Osteoblast (primary cell): ENCODE measurements at places on chromosomes 4 and X. TPM values are rescaled to one million over a fixed set of nuclear protein-coding genes. Genes with fewer than 3 reads are reported as not detected.

GRCh38 chr4:186685767-186686183 is 37.9 kb downstream of the FAT1 start:
- H3K27me3 ChIP-seq, result no peaks in the 10 kb centered on the region
- no peak for DNase-seq
- peaks cover 11% of the 10 kb centered on the region for H3K36me3 ChIP-seq
- peaks cover 26% of the 10 kb centered on the region for H3K4me1 ChIP-seq
- peak overlapping the region; percentile 69 for H3K27ac ChIP-seq

DNA sequence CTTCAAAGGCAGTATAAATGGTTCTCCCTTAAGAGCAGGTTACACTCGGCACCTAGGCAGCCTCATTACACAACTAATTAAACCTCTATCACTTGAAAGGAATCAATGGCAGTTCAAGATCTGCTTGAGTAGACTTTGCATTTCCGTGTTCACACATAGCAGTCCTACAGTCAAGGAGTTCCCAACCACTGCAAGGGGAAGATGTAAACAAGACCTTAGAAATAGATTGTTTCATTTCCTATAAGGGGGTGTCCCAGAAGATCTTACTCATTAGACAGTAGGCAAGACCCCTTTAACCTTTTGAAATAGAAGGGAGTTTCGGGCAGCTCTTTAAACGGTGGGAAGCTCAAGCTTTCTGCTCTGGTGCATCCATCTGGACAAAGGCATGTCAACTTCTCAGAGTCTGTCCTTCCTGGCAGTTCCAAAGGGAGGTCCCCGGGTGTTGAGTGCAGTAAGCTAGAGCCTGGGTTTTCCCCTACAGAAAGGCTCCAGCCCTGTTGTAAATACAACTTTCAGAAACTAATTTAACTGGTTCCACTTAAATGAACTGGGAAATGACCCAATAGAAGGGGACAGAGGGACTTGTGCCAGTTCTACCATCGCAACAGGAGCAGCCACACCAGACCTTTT is 150.8 kb downstream of the RBMX2 start:
- H3K4me1 ChIP-seq, result no peaks in the 10 kb centered on the region
- no peak overlapping the region for H3K27ac ChIP-seq
- peaks cover 24% of the 10 kb centered on the region for H3K27me3 ChIP-seq
- no peaks in the 10 kb centered on the region for H3K36me3 ChIP-seq
- no peak overlapping the region for H3K4me3 ChIP-seq

GRCh38 chr4:183540410-183541009 is 35.7 kb downstream of the ING2 start:
- H3K27ac ChIP-seq, result no peak overlapping the region
- no peak for DNase-seq
- no peaks in the 10 kb centered on the region for H3K4me1 ChIP-seq

GRCh38 chr4:81207828-81208227 is 7.2 kb downstream of the PRKG2 start:
- H3K4me3 ChIP-seq, result no peak overlapping the region
- no peak for DNase-seq
- peaks cover under 1% of the 10 kb centered on the region for H3K27me3 ChIP-seq
- no peaks in the 10 kb centered on the region for H3K4me1 ChIP-seq

DNA sequence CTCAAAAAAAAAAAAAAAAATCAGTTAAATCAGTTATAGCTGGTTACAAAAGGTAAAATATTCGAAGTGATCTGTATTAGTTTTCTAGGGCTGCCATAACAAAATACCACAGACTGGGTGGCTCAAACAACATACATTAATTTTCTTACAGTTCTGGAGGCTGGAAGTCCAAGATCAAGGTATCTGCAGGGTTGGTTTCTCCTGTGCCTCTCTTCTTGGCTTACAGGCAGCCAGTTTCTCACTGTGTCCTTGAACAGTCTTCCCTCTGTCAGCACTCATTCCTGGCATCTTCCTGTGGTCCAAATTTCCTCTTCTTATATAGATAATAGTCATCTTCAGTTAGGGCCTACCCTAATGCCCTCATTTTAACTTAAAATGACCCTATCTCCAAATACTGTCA is 239.9 kb downstream of the MGST2 start:
- H3K27ac ChIP-seq, result no peak overlapping the region
- peaks cover 7% of the 10 kb centered on the region for H3K4me1 ChIP-seq
- peaks cover 3% of the 10 kb centered on the region for H3K27me3 ChIP-seq
- no peak for DNase-seq
- no peak overlapping the region for H3K4me3 ChIP-seq
- no peaks in the 10 kb centered on the region for H3K36me3 ChIP-seq

DNA sequence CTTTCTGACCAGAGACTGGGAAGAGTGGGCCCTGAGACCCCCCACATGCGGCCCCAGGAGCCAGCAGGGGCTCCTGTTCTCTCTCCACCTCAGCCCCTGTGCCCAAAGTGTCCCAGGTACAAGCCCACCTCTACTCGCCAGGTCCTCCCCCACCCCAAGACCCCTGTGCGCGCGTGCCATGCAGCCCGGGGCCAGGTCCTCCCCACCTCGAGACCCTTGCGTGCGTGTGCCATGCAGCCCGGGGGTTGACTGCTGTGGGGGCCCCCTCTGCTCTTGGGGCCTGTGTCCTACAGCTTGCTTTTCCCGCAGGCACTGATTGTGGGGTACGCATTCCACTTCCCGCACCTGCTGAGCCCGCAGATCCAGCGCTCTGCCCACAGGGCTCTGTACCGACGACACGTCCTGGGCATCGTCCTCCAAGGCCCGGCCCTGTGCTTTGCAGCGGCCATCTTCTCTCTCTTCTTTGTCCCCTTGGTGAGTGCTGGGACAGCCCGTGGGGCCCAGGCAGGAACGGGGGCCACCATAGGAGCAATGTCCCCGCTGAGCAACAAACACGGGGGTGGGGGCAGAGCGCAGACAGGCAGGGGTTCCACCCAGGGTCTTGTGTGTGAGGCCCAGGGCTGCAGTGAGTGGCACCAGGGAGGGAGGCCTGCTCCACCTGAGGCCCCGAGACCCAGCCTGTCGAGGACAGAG is 20.3 kb downstream of the DGKQ start:
- no peaks in the 10 kb centered on the region for H3K27me3 ChIP-seq
- no peak overlapping the region for H3K4me3 ChIP-seq
- H3K36me3 ChIP-seq, result peaks cover 3% of the 10 kb centered on the region
- DNase-seq, result peak; percentile 68
- H3K4me1 ChIP-seq, result no peaks in the 10 kb centered on the region
- H3K27ac ChIP-seq, result no peak overlapping the region

DNA sequence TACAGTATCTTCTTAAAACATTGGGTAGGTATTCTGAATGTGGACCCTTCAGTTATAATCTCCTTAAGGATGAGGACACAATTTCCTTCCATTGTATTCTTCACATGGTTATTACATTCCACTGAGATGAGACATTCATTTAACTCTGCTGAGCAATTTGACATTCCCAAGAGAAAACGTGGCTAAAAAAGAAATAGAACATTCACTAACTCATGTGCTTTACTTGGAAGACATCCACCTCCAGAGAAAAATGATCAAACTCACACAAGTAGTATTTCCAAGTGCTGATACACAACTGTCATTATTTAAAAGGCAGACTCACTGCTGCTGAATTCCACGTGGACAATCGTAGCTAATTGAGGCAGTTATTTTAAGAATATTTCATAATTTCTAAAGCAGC is 227.9 kb upstream of the ANKRD50 start:
- no peaks in the 10 kb centered on the region for H3K36me3 ChIP-seq
- H3K27me3 ChIP-seq, result no peaks in the 10 kb centered on the region
- peak overlapping the region; percentile 69 for H3K27ac ChIP-seq
- no peak overlapping the region for H3K4me3 ChIP-seq
- peaks cover 32% of the 10 kb centered on the region for H3K4me1 ChIP-seq

GRCh38 chr4:185290018-185290607 is 80.7 kb downstream of the SNX25 start:
- no peaks in the 10 kb centered on the region for H3K27me3 ChIP-seq
- H3K27ac ChIP-seq, result no peak overlapping the region
- H3K4me3 ChIP-seq, result no peak overlapping the region

DNA sequence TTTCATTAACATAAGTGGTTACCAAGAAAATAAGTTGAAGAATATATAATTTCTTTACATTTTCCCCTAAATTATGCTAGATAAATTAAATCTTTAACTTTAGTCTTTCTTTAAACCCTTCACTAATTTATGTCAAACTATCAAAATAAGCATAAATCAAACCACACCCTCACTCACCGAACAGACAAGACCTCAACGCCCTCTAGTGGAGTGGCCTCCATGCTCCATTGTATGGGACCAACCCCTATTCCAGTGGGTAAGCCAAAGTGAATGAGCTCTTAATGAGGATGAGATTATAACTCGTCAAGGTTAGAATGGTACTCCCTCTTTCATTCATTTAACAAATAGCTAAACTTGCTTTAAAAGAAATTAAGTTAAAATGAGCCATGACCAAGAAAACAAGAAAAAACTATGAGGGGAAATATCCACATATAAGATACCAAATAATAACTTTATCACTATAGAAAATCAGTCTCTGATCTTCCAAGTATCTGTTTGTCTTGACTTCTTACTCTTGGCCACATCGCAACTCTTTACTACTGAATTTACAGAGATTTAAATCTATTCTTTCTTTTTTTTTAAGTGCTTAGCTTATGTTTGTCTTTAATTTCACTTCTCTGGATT is 15.6 kb upstream of the BBS12 start:
- no peaks in the 10 kb centered on the region for H3K27me3 ChIP-seq
- H3K27ac ChIP-seq, result no peak overlapping the region
- no peaks in the 10 kb centered on the region for H3K4me1 ChIP-seq
- H3K4me3 ChIP-seq, result no peak overlapping the region
- peak; percentile 90 for DNase-seq

The SOWAHB gene
- total RNA-seq, result under 0.01 TPM in 2 replicates

The NLGN4X gene
- total RNA-seq, result 1.4 and 11.5 TPM in 2 replicates

The GSX2 gene
- not detected in 2 replicates for total RNA-seq

The UGT2A1 gene
- total RNA-seq, result not detected in 2 replicates

The LANCL3 gene
- 0.29 and 0.72 TPM in 2 replicates for total RNA-seq

The USP17L25 gene
- not detected in 2 replicates for total RNA-seq

The DGKQ gene
- total RNA-seq, result 10.3 and 15.2 TPM in 2 replicates

The PTCHD1 gene
- total RNA-seq, result not detected in 2 replicates

The KIAA1210 gene
- total RNA-seq, result not detected in 2 replicates
